ENCODE measurements at places on chromosomes 1 and 21. TPM values are rescaled to one million over a fixed set of nuclear protein-coding genes. Genes with fewer than 3 reads are reported as not detected.

The ORC1 gene
- polyA plus RNA-seq = not detected

The SPRR2G gene
- not detected for polyA plus RNA-seq

The LCE1C gene
- polyA plus RNA-seq = not detected

The C1orf216 gene
- 3.8 TPM for polyA plus RNA-seq

The CNR2 gene
- 0.57 TPM for polyA plus RNA-seq

The PTBP2 gene
- 2.7 TPM for polyA plus RNA-seq

The ZBTB8A gene
- not detected for polyA plus RNA-seq

The F5 gene
- polyA plus RNA-seq = 0.23 TPM

The TRAF3IP3 gene
- 540 TPM for polyA plus RNA-seq

The PGLYRP3 gene
- polyA plus RNA-seq = not detected

The OLFM3 gene
- polyA plus RNA-seq = not detected

The IQGAP3 gene
- not detected for polyA plus RNA-seq

The EXO1 gene
- polyA plus RNA-seq = 0.42 TPM

The SLC5A3 gene
- 1.9 TPM for polyA plus RNA-seq

The TMEM125 gene
- polyA plus RNA-seq = 0.23 TPM

The PRKAA2 gene
- not detected for polyA plus RNA-seq

The MAB21L3 gene
- polyA plus RNA-seq = not detected

The PEAR1 gene
- polyA plus RNA-seq = not detected

The ZMYND12 gene
- not detected for polyA plus RNA-seq

The FCGR2B gene
- polyA plus RNA-seq = 0.23 TPM

The TIE1 gene
- polyA plus RNA-seq = not detected

The CCDC30 gene
- polyA plus RNA-seq = 0.79 TPM

The LDLRAD1 gene
- not detected for polyA plus RNA-seq

The CDCA8 gene
- 0.54 TPM for polyA plus RNA-seq

The CFHR1 gene
- polyA plus RNA-seq = not detected

The VWA5B1 gene
- not detected for polyA plus RNA-seq

The LRRC71 gene
- polyA plus RNA-seq = not detected

The RAB25 gene
- polyA plus RNA-seq = 0.96 TPM

The ICOSLG gene
- 0.49 TPM for polyA plus RNA-seq

The OR2T2 gene
- polyA plus RNA-seq = not detected

The NR5A2 gene
- not detected for polyA plus RNA-seq

The PARK7 gene
- 318 TPM for polyA plus RNA-seq

The OR14K1 gene
- not detected for polyA plus RNA-seq

The MROH9 gene
- not detected for polyA plus RNA-seq

The NBPF10 gene
- polyA plus RNA-seq = 0.02 TPM

The CASQ2 gene
- not detected for polyA plus RNA-seq

The YBX1 gene
- polyA plus RNA-seq = 89.2 TPM

The C4BPA gene
- polyA plus RNA-seq = not detected

The CXADR gene
- polyA plus RNA-seq = 0.20 TPM

The PTGS2 gene
- polyA plus RNA-seq = not detected

The RIPK4 gene
- 0.26 TPM for polyA plus RNA-seq

The STIL gene
- 0.63 TPM for polyA plus RNA-seq

The CELA3A gene
- not detected for polyA plus RNA-seq

The RGS16 gene
- not detected for polyA plus RNA-seq

The ERG gene
- polyA plus RNA-seq = not detected

The OR2T29 gene
- polyA plus RNA-seq = not detected

The CFAP126 gene
- polyA plus RNA-seq = not detected

The BSND gene
- not detected for polyA plus RNA-seq

The RIPPLY3 gene
- not detected for polyA plus RNA-seq

The DOP1B gene
- 5.0 TPM for polyA plus RNA-seq

The FAM163A gene
- polyA plus RNA-seq = not detected

The FCRL1 gene
- 0.09 TPM for polyA plus RNA-seq

Data from naive thymus-derived CD8-positive, alpha-beta T cell (primary cell).